H7 (cell line): ENCODE measurements at places on chromosomes 16 and 17. TPM values are rescaled to one million over a fixed set of nuclear protein-coding genes. Genes with fewer than 3 reads are reported as not detected.

DNA sequence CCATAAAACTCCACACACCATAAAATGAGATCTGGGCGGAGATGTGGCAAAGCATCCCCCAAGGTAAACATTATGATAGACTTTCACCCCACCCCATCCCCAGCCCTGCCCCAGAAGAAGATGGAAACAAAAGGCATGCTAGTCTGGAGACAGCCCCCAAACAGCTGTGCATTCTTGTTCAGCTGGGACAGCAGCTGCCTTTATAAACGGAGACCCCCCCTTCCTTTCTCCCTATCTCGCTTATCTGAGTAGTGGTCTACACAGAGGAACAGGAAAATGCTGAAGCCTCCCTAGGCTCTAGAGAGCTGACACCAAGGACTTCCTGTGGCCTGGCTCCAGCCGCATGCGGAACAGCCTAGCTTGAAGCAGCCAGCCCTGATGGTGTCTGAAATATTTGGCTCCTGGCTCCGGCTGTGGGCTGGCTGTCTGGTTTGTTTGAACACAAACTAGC is 190.3 kb upstream of the ANKFN1 start:
- DNase-seq: no peak

DNA sequence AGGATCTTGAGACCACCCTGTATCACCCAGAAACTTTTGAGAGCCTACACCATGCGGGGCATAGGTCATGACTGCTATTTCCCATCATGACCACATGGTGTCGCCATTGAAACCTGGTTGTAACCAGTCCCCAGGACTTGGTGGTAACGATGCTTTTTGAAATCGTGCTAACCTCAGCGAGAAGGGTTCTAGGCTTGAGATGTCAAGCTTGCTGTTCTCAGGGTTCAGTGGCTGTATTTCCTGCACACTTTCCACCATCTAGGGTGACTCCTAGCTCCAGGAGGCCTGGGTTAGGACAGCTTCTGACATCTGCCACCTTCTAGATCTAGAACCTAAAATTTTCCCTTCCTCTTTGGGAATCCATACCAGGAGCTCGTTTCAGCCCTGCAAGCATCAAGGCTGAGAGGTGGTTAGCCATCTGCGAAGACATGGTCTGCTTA is 13.0 kb upstream of the SPNS3 start:
- DNase-seq: peak; percentile 83

GRCh38 chr16:8569650-8570346 is 20.5 kb downstream of the TMEM114 start:
- DNase-seq: peak; percentile 66

DNA sequence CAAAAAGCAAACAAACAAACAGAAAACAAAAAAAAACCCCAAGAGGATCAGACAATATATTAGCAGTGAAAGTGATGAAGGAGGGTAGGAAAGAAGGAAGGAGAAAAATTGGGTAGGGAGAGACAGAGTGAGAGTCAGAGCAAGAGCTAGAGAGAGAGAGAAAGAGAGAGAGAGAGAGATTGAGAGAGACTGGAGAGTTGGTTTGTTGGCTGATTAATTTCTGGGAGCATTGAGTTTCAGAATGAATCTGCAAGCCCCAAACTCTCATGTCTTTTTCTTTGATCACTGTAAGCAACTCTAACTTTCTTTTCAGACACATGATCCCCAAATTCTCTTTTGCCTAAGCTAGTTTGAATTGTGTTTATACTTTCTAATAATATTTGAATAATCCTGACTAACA is 388.1 kb downstream of the SHISA9 start:
- no peak for DNase-seq

DNA sequence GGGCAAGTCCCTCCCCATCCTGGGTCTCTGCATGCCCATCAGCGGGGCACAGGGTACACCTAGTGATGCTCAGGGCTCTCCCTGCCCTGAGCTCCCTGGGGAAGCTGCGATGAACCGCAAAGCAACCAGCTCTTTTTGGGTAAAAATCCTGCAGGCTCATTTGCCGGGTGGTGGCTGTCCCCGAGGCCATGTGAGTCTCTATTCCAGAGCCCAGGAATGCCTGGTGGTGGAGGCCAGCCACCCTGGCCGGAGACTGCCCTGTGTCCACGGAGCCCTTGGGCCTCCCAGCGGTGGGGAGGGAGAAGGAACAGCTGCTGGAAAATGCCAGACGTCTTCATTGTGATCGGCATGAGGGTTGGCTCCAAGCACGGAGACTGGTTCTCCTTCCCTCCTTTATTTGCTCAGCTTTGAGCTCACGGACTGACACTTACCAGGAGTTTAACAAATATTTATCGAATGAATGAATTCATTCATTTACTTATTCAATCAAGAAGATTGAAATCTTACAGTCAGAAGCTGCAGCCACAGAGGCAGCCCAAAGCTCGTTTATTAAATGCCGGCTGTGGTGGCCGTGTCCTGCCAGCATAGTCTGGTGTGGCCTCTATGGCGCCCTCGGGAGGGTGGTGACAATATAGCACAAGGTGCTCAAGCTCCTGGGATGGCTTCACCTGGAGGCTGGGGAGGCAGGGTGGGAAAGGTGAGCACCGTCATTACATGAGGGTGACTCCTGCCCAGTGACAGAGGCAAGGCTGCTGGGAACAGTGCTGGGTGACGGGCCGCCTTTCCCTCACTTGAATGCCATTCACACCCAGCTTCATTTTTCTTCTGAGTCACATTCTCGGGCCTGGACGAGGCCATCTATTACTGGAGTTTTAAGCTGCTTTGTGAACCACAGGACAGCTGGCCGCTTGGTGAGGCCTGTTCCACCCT is 31.1 kb upstream of the JPH3 start:
- peak; percentile 94 for DNase-seq

- no peak for DNase-seq
Measured at GRCh38 chr17:8838551-8839095, 28.9 kb downstream of the PIK3R6 start.

DNA sequence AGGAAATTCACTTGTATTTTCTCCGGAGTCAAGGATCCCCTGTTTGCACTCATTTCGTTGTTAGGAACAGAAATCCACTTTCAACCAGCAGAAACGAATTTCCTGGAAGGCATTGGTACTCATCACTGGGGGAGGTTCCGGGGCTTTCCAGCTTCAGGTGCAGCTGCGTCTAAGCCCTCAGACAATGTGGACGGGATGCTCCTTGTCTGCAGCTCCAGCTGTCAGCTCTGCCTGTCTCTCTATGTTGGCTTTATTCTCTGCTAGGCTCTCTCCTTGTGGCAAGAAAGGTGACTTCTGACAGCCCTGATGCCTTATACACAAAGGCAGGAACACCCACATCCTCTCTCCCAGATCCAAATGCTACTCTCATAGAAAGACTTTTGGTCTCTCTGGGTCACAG is 183.9 kb upstream of the HSBP1 start:
- DNase-seq: no peak

GRCh38 chr16:87196231-87196630 is 121.0 kb downstream of the C16orf95 start:
- no peak for DNase-seq

- DNase-seq: no peak
Measured at GRCh38 chr17:73508057-73508930, 136.0 kb downstream of the SDK2 start.

- DNase-seq: no peak
Measured at GRCh38 chr16:85141491-85142128, 29.3 kb upstream of the CIBAR2 start.

DNA sequence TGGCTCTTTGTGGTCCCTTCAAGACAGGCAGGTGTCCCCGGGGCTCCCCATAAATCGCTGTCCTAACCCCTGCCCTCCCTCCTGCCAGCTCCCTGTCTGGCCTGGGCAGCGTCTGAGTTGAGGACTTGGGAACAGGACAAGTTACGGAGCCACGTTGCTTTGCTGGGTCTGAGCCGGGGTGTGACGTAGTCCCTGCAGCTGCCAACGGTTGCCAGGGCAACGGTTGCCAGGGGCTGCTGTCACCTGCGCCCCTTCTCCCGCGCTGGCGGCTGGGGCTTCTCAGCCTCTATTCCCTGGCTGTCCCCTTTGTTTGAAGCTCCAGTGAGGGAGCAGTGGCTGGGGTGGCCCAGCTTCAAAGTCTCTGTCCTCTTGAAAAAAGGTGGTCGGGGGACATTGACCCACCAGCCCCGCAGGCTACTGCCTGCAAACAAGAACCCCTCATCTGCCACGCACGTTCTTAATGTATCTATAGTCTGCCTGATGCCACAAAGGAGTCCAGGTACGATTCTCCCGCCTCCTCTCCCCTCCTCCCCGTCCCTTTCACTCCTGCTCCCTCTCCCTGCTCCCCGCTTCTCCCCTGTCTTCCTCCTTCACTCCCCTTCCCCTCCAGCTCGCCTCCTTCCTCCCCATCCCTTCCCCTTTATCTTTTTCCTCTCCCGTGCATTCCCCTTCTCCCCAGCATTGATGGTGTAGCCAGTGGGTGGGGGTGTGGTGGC is 10.9 kb downstream of the ADGRG1 start:
- DNase-seq: peak; percentile 97

- DNase-seq: no peak
Measured at GRCh38 chr16:87245511-87245910, 71.7 kb downstream of the C16orf95 start.

DNA sequence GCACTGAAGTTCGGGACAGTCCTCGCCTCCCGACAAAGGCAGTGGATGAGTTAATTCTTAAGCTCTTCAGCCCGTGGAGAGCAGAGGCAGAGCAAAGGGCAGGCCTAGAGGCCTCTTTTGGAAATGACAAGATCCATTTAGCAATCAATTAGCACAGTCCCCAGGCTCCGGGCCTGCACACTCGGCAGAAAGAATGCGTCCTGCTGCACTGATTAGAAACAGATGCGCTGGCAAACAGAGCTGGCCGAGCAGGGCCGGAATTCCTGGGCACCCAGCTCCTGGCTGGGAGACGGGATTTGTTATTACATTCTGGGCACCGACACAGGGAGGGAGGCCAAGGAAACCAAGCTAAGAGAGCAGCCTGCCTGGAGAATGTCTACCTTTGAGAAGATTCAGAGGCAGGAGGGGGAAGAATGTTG is 162.9 kb downstream of the COPRS start:
- peak; percentile 60 for DNase-seq

GRCh38 chr17:43327834-43328420 is 70.9 kb upstream of the ARL4D start:
- DNase-seq: no peak

- DNase-seq: no peak
Measured at GRCh38 chr16:86510465-86511261, at the start of gene FOXF1. Gene FOXF1 (plus strand): TSS chr16:86510527. CDS start chr16:86510570, 43 bp downstream.

DNA sequence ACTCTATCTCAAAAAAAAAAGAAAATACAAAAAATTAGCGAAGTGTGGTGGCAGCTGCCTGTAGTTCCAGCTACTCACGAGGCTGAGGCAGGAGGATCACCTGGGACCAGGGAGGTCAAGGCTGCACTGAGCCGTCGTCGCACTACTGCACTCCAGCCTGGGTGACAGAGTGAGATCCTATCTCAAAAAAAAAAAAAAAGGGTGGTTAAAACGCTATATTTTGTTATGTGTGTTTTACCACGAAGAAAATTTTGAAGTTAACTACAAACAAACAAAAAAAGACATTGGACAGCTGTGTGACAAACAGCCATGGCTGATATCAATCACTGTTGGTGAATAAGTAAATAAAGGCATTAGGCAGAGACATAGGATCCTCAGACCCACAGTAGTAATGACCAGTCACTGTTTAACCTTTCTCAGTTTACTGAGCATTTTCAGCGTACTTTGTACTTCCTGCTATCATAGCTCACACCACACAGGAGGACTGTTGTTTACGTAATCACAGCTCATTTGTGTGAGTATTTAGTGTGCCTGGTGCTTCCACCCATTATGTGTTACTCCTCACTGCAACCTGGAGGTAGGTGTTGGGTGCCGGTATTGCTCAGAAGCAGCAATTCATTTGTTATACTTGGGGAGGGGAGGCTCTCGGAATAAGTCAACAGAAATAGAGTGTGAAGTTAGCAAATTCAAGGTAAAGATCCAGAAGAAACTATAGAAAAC is 55.4 kb downstream of the COPRS start:
- no peak for DNase-seq

DNA sequence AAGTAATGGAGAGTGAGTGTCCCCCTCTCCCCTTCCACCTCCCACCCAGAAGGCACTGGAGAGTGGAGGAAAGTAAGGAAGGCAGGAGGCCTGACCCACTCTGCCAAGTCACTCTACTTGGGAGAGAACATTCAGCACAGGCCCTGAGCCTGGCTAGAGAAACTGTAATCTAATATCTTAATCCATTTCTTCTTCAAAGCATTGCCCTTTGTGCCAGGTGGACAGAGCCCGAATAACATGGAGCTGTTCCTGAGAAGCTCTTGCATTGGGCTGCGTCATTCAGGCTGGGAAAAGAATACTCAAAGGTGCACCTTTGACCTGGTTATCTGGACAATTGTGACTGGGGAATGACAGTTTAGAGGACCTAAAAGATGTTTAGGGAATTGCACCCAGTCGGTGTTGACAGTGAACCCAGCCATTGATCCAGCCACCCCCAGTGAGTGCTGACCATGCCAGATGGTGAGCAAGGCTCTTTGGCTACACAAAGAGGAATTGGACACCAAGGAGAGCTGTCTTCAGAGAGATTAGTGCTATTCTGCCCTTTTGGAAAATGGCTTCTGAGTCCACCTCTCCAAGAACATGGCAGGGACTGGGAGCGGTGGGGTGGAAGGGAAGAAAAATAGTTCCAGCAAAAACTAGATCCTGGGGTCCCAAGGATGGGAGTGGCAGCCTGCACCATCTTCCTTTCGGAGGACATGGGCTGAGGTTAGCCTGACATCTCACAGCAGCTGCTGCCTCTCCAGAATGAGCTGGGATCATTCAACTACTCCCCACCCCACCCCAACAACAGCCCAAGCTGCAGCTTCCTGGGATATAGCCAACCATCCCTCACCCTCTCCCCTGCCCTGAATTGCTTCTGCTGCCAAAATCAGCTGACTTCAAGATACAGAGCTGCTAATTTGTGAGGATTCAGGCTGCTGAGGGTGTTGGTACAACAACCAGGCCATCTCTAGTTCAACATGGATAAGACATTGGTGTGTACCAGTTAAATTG is 11.6 kb upstream of the NOG start:
- DNase-seq: no peak

- DNase-seq: no peak
Measured at GRCh38 chr16:85064186-85064585, 36.6 kb downstream of the KIAA0513 start.

DNA sequence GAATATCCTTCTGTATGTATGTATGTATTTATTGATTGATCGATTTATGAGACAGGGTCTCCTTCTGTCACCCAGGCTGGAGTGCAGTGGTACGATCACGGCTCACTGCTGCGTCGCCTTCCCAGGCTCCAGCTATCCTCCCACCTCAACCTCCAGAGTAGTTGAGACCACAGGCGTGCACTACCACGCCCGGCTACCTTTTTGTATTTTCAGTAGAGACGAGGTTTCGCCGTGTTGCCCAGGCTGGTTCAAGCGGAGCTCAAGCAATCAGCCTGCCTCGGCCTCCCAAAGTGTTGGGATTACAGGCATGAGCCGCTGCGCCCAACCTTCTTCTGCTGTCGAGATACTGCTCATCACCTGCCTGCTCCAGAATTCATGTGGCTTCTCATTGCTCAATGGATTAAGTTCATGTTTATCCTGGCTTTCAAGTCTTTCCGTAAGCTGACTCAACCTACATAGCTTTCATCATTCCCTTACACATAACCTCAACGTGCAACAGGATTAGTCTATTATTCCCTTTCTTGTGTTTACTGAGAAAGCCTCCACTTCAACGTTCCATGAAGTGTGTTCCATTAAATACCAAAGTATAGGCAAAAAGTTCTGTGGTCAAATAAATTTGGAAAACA is 13.6 kb downstream of the TAC4 start:
- DNase-seq: no peak

- no peak for DNase-seq
Measured at GRCh38 chr16:16082255-16082654, 132.8 kb downstream of the ABCC1 start.

CDH5 gene
- total RNA-seq: not detected in 2 replicates

AXIN2 gene
- 34.8 and 36.1 TPM in 2 replicates for total RNA-seq

TMC7 gene
- total RNA-seq: 1.6 and 2.0 TPM in 2 replicates

KRT33B gene
- total RNA-seq: not detected in 2 replicates

KRT20 gene
- total RNA-seq: not detected in 2 replicates

PERCC1 gene
- not detected in 2 replicates for total RNA-seq

SHISA6 gene
- total RNA-seq: 0.63 and 1.0 TPM in 2 replicates
